AG09309 (cell line): ENCODE measurements at places on chromosomes 4 and X.

DNA sequence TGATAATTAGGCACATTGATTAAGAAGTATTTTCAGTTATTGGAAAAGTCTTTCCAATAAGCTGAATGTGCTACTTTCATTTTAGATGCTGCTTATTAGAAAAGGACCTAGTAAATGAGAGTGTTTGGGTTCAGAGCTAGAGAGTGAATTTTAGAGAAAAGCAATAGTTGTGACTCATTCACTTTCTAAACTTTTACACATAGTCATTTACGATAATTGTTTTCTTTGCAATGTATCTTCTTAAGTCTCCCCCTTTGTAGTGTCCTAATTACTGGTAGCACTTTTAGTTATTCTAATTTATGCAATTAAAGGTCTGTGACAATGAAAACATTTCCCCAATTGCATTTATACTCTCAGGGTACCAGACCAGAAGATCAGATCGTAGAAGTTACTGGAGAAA, 1.3 kb downstream of the IL21 start:
- DNase-seq: no peak

DNA sequence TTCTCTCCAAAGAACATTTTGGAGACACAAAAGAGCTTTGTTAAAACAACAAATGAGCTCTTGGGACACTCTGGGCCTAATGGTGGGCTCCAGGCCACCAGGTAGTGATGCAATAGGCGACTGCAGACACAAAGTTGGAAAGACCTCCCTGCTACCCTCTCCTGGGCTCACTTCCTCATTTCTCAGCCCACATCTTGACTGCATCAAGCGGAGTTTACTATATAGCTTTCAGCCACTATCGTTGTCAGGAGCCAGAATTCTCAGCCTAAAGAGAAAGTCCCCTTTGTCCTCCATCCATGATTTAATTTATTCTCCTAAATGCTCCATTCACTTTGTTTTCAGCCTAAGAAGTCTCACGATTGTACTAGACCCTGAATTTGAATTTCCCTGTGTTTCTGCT, 114.9 kb downstream of the EFHC2 start:
- DNase-seq: no peak

GRCh38 chr4:6728320-6729029, 12.5 kb downstream of the BLOC1S4 start:
- DNase-seq: no peak

GRCh38 chr4:1297456-1298325, 8.0 kb downstream of the MAEA start:
- no peak for DNase-seq

DNA sequence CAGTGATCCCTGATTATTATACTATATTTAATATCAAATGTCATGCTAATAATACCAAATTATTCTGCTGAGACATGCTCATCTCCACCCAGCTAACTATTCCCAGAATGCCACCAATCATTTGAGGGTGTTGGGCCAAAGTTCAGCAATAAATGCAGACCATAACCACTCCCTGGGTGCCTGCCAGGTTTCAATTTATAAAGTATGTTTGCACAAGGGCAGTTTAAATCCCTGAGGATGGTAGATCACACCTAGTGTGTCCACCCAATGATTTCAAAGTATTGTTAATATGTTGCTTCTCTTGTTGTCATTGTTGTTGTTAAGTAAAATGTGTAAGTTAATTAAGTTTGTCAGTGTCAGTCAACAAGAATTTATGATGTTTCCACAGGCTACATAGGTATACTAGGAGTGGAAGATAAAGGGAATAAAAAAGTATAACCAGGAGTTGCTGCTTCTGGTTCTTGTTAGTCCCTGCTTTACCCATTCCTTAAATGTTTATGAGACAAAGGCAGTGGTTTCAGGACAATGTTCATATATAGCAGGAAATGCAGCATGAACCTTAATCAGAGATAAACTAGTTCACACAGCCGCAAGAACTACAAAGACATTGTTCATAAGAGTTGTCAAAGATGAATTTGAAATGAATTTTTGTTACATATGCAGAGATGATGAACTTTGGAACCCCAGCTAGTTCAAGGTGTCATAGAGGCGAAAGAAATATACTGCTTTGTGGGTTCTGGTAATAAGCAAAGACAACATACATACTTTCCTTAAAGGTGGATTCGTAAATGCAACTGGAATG, 25.5 kb downstream of the HPGD start:
- no peak for DNase-seq

DNA sequence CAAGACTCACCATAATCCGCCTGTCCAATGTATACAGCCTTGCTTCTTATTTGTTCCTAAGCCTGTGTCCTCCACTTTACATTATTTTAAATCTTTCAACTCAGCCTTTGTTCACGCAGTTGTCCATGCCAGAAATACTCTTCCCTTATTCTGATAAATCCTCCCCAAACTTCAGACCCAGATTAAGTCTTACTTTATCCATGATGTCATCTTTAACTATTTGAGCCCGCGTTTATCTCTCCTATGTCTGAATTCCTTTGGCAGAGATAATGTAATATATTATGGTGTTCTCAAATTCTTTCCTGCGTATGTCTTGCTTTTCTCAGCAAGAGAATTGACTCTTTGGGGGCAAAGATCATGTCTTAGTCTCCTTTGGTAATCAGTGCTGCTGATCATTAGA, 129.6 kb downstream of the LUZP4 start:
- DNase-seq: no peak
